ENCODE measurements at places on chromosomes 11 and 22.

DNA sequence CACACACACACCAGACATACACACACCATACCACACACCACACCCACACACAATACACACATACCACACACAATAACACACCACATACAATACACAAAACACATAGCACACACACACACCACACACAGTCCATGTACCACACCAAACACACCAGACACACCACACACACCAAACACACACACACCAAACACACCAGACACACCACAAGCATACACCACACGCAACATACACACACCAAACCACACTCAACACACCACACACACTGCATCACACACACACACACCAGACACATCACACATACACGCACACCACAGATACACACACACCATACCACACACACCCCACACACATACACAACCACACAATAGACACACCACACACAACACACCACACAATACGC is 54.8 kb downstream of the IGSF9B start:
- no peak for DNase-seq

- no peak for DNase-seq
These were observed 11.6 kb downstream of the UVRAG start for GRCh38 chr11:75826461-75827230.

GRCh38 chr11:131683666-131684065 is 313.3 kb downstream of the NTM start:
- DNase-seq: no peak

GRCh38 chr11:75487365-75487764 is 38.4 kb downstream of the GDPD5 start:
- DNase-seq: no peak

- no peak for DNase-seq
These were observed at the start of gene FGF4 for GRCh38 chr11:69775163-69775755. TSS of gene FGF4 (minus strand) at chr11:69775341. CDS start at chr11:69775084, 257 bp downstream.
